ENCODE measurements at places on chromosomes 5 and 9.

- DNase-seq = no peak
These were observed 21.0 kb upstream of the PPARGC1B start for GRCh38 chr5:149708981-149709594.

DNA sequence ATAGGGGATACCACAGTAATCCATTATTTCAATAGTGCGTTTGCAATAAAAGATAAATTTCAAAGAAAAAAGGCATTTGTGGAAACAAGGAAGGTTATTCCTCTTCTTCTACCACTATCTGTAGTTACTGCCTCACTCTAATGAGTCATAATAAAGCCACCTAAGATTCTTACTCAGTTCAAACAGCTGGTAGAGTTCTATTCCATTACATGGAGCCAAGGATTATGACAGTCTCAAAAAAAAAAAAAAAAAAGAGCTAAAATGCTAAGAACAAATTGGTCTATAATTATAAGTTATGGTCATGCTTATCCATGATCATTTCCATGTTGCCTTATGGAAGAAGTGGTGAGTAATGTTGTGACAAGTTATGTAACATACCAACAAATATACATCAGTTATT, 46.3 kb downstream of the DENND1A start:
- no peak for DNase-seq

- peak; percentile 44 for DNase-seq
These were observed 466 bp downstream of the SMC2 start for GRCh38 chr9:104094534-104095015.

DNA sequence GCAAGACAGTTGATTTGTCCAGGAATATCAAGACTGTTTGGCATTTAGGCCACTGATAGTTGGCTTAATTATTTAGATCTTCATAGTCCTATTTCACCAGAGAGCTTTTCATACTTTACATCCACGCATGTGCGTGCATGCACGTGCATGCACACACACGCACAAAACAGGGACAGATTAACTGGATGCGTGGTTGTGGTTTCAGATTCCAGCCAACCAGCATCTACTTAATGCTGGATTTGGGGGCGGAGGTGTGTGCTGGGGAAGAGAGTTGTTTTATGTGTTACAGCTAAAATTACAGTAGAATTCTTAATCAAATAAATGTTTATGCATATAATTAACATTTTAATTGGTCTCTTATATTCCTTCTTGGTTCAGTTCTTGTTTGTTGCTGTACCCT, 7.3 kb downstream of the RNF14 start:
- DNase-seq = no peak

DNA sequence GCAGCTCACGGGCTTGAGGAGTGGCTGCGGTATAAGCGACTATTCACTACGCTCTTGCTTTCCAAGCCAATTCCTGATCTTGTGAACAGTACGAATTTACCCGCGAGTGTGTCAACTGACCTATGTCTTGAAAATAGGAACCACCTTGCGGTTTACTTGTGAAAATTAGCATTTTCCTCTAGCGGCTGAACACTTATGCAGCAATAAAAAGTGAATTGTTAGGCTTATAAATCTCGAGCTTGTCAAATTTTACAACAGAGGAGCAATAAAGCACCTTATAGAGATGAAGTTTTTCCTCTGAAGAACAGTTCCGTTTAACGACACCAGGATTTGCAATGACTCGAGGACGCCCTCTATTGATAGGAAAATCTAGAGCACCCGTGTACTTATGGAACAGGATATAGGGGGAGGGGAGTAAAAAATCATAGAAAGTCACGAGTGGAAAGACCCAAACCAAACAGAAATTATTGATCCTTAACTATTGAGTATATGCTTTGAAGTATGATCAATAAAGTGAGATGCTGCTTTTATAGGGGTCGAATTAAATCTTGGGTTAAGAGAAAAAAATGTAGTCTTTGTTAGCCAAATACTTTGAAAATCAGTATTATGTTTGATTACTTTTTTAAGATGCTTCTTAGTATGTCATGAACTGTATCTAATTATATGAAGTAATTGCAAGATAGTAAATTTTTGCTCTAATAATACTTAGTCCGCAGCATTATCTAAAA, 1.9 kb upstream of the RGMB start:
- DNase-seq = peak; percentile 81

GRCh38 chr9:3968891-3969290, 331.0 kb downstream of the GLIS3 start:
- DNase-seq = no peak

- no peak for DNase-seq
These were observed 40.2 kb downstream of the NDST1 start for GRCh38 chr5:150548123-150548522.

GRCh38 chr9:38423273-38423972, 831 bp downstream of the IGFBPL1 start:
- no peak for DNase-seq

DNA sequence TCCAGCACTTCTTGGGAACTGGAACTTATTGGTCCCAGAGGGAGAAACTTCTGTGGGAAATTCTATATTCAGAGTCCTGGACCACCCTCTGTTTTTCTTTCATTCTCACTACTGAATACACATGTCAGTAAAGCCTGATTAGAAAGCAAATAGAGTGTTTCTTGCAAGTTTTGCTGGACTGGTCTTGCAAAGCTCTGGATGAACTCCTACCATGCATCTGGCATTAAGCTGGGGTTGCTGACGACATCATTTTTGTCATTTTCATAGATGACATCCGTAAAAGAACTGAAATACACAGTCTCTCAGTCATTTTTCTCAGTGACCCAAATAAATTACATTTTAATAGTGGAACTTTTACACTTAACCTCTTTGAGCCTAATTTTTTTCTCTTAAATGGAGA, 283.2 kb downstream of the DMAC1 start:
- DNase-seq = no peak

- DNase-seq = no peak
These were observed 352.1 kb downstream of the GADD45G start for GRCh38 chr9:89956907-89957306.

GRCh38 chr9:72592502-72593403, 71.3 kb downstream of the TMC1 start:
- DNase-seq = peak; percentile 56

DNA sequence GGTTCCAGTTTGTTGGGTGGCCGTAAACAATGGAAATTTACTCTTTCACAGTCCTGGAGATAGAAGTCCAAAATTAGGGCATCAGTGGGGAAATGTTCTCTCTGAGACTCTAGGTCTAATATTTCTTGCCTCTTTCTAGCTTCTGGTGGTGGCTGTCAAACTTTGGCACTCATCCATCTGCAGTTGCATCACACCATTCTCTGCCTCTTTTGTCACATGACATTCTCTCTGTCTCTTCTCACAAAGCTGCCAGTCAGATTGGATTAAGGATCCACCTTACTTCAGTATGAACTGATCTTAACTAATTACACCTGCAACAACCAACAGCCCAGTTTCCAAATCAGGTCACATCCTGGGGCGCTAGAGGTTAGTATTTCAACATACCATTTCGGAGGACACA, 222.9 kb upstream of the FTMT start:
- no peak for DNase-seq

GRCh38 chr9:99056186-99056585, 48.7 kb upstream of the TGFBR1 start:
- DNase-seq = no peak

DNA sequence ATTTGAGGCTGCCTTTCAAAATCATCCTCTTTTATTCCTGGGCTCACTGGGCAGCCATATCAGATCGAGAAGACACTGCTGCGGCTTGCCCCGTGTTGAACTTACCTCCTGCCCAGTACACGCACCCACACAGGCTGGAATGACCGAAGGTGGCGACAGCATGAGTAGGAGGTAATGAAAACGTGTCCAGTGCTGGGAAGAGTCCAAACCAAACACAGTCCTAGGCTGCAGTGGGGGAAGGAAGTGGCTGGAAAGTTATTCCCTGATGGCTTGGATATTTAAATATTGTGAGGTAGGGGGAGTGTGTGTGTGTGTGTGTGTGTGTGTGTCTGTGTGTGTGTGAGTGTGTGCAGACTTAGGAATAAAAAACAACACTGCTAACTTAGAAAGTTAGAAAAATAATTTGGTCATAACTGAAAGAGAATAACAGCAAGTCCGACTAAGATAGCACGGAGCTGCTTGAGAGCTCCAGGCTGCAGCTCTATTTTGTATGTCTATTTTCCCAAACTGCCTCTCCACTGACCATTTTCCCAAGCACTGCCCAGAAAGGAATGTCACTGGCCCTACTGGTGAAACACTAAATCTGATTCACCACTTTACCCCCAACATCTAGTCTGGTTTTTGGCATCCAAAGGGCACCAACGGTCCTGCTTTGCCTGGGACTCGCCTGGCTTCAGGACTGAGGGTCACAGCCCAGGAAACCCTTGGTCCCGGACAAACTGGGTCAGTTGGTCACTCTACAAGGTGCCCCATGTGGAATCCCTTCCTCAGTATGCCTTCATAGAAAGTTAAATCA, 41.2 kb downstream of the ANKH start:
- no peak for DNase-seq

Measured in NCI-H774 (cell line).